Activated CD4-positive, alpha-beta T cell treated with anti-CD3 and anti-CD28 coated beads, Interleukin-2, amount 10 ng/mL, durations not matched to agents 24 days and 14 days (primary cell): ENCODE measurements at places on chromosomes 16 and 17.

DNA sequence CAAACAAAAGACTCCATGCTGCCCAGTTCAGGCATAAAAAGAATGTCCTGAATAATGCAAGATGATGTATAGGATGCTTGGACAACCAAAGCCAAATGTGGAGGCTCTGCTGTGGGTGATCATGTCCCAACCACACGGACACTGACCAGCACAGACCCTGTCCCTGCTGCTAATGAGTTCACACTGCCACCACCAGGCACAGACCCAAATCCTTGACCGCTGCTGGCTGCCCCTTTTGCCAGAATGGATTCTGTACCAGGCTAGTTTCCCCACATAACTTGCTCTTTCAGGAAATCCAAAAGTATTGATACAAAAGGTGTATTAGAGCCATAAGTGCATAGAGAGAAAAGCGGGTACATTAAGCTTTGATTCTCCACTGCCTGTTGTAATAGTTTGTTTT lies 60.9 kb downstream of the XYLT1 start:
- no peak for DNase-seq

DNA sequence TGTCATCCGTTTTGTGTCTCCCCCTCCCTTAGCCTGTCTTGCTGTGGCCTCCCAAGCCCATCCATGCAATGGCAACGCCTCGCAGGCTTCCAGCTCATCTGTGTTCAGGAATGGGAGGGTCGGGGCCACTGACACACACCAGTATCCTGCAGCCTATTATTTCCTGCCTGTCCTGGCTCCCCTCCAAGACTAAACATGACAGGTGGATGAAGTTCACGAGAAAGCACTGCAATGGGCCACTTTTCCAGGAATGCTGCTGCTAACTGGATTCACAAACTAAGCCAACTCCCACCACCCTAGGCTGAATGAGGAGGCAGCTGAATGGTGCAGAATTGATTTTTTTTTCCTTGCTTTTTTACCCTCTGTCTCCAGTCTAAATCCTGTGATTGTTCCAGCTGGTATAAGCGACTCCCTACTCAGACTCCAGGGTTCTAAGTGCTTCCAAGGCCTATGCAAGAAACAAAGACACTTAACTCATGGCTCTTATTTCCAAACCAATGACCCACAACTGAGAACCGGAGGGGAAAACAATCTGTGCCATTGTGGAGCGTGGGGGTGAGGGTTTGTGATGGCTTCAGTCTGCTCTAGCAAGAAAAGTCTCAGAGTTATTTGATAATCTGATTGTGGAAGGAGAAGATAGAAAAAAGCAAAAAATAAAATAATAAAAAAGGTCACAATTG lies 23.3 kb downstream of the TMEM100 start:
- no peak for DNase-seq

- no peak for DNase-seq
Observed at GRCh38 chr16:16915771-16916170, 536.8 kb downstream of the NPIPA7 start.

GRCh38 chr17:61040666-61041065 lies 359.0 kb upstream of the TBX2 start:
- DNase-seq = no peak

- DNase-seq = no peak
Observed at GRCh38 chr16:57133886-57134285, 41.5 kb downstream of the CPNE2 start.

GRCh38 chr16:1272453-1273198 lies 16.8 kb downstream of the TPSD1 start:
- no peak for DNase-seq

- DNase-seq = no peak
Observed at GRCh38 chr17:66549311-66549704, 246.9 kb downstream of the PRKCA start.

GRCh38 chr16:83577078-83577745 lies 230.6 kb upstream of the HSBP1 start:
- DNase-seq = no peak

DNA sequence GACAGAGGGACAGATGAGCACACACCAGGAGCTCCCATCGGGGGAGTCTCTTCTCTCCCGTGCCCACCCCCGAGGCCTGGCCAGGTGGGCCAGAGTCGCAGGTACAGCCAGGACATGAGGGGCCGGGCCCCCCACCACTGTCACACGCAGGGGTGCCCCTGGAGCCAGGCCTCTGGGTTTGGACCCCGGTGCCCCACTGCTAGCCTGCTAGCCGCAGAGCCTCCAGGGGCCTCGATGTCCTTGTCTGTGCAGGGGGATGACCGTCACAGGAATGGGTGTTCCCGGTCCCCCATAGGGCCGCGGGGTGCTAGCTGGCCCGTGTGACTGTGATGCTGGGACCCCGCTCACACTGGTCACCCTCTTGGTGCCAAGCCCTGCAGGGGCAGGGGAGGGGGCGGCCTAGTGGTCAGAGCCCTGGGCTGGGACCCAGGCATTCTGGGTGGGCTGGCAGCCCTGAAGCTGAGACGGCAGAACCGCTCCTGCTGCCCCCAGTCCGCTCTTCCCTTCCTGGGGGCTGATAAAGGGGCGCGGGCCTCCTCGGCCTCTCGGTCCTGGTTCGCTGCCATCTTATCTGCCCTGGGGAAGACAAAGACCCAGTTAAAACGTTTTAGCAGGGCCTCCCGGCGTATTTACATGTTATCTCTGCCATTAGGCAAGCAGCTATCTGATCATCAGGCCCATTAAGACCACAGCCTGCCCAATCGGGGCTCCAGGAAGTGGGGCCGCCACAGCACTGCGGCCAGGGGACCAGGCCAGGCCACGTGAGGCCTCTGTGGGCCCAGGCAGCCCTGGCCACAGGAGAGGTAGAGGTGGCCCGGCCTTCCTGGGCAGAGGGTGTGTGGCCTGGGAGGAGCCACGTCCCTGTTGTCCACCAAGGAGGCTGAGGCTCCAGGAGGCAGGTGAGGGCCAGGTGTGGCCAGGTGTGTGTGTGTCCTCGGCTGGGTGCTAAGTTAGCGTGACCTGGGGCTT lies 57.2 kb upstream of the ZC3H18 start:
- DNase-seq = no peak

- DNase-seq = peak; percentile 81
Observed at GRCh38 chr17:1298606-1299005, 19.1 kb downstream of the TRARG1 start.

- DNase-seq = no peak
Observed at GRCh38 chr16:22425847-22426246, 51.4 kb upstream of the CDR2 start.

GRCh38 chr16:29820730-29821642 lies 724 bp downstream of the MVP start:
- peak; percentile 85 for DNase-seq

DNA sequence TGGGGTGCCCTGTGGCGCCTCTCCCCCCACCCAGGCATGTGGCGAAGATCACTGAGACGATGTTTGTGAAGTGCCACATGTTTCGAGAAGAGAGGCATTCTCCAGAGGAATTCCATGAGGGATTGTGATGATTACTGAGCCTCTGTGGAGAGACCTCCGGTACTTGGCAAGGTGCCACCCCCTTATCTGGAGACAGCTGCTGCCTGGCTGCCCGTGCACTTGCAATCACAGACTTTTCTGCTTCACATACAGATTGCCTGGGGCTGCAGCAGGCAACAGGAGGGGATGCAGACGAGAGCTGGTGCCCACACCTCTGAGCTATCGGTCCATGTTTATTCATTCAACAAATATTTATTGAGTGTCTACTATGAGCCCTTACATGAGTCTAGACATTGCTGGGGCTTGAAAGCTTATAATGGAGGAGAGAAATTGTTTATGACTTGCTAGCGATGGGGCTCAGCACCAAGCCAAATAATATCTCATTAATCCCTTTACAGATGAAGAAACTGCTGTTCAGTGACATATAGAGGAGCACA lies 317.2 kb upstream of the ZFHX3 start:
- no peak for DNase-seq

DNA sequence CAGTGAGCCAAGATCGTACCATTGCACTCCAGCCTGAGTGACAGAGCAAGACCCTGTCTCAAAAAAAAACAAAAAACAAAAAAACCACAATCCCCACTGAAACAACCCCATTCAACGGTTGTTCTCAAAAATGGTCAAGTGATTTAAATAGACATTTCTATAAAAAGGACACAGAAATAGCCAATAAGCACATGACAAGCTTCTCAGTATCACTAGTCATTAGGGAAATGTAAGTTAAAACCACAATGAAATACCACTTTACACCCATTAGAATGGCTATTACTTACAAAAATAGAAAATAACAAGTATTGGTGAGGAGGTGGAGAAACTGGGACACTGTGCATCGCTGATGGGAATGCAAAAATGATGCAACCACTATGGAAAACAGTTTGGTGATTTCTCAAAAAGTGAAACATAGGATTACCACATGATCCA lies 26.6 kb upstream of the MYLK3 start:
- no peak for DNase-seq

- peak; percentile 8 for DNase-seq
Observed at GRCh38 chr17:29885031-29885640, 44.9 kb downstream of the SSH2 start.

GRCh38 chr17:57557834-57558681 lies 187.0 kb downstream of the CCDC182 start:
- no peak for DNase-seq

GRCh38 chr17:79306424-79307318 lies 232.0 kb downstream of the ENGASE start:
- no peak for DNase-seq
